ENCODE measurements at places on chromosomes 16 and 17.
A peak's percentile ranks its signal among the peaks of the same experiment; 100 is the strongest.

- DNase-seq = no peak
- peak overlapping the region; percentile 7 for H3K27ac ChIP-seq
- no peaks in the 10 kb centered on the region for H3K27me3 ChIP-seq
- no peaks in the 10 kb centered on the region for H3K36me3 ChIP-seq
Observed at GRCh38 chr16:85391175-85391707, 221.9 kb upstream of the GSE1 start.

DNA sequence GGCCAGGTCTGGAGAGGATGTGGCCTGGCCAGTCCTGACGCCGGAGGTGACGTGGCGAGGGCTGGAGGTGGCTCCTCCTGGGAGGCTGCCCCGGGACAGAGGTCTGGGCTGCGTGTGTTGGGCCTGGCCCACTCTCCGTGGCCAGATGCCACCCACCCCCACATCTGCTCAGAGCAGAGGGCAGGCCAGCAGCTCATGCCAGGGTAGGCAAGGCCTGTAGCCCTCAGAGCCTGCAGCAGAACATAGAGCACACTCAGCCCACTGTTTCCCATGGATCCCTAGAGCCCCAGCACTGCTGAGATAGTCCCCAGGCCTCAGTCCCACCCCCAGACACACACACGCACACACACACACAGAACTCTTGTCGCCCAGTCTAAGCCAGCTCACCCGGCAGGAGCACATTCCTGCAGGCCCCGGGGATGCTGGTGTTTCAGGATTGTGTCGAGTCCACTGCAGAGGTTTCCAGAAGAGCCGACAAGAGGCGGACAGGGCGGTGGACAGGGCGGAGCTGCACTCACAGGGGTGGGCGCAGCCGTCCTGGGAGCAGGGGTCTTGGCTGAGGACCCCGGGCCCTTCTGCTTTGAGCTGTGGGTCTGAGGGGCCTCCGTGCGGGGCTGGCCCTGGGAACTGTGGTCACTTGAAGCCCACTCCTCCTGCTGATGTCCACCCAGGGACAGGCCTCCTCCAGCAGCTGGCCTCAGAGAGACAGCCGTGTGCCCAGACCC is 33.4 kb downstream of the SOX8 start:
- H3K36me3 ChIP-seq = no peaks in the 10 kb centered on the region
- no peak for DNase-seq
- peaks cover 10% of the 10 kb centered on the region for H3K4me1 ChIP-seq
- no peak overlapping the region for H3K27ac ChIP-seq
- no peak overlapping the region for H3K4me3 ChIP-seq

DNA sequence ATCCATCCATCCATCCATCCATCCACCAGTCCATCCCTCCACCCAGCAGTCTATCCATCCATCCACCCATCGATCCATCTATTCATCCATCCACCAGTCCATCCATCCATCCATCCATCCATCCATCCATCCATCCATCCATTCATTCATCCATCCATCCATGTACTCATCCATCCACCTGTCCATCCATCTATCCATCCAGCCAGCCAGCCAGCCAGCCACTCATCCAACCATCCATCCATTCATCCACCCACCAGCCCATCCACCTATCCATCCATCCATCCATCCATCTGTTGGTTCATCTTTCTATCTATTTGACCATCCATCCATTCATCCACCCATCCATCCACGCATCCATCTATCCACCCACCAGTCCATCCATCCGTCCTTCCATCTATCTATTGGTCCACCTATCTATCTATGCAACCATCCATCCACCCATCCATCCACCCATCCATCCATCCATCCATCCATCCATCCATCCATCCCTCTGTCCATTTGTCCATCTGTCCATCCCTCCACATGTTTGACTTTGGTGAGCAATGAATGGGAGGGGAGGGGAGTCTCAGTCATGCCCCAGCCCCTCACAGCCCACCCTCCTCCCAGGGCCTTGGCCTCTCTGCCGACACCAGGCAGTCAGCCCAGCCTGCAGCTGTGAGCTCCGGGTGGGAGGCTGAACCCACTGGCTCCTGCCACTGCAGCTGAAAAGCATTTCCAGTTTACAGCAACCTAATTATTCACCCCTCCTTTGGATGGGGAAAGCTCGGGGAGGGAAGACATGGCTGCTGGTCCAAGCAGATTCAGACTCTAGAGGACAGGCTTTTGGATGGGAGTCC is 38.1 kb upstream of the SSTR5 start:
- no peaks in the 10 kb centered on the region for H3K4me1 ChIP-seq
- no peak overlapping the region for H3K4me3 ChIP-seq

DNA sequence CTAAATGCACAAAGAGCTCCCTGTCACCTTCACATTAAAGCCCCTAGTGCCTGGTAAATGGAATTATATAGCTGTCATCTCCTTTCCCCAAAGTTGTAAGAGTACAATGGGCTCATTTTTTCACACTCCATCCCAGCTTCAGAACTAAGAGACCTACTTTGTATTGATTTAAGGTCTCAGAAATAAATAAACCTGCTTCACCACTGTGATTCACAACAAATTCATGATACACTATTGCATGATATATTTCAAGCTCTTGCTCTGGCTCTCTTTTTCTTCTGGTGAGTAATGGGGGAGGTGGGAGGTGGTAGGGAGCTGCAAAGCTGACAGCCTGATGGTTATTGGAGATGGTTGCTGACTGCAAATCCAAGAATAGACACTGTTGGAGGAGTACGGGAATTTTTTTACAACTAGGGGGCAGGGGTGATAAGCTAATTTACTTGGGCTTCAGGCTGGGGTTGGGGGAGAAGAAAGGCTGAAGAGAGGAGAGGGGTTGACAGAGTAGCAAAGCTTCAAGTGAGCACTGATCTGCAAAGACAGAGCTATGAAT is 189.9 kb downstream of the AATF start:
- no peak overlapping the region for H3K27ac ChIP-seq
- DNase-seq = no peak
- H3K4me3 ChIP-seq = no peak overlapping the region
- no peaks in the 10 kb centered on the region for H3K27me3 ChIP-seq
- H3K4me1 ChIP-seq = peaks cover 10% of the 10 kb centered on the region
- no peaks in the 10 kb centered on the region for H3K36me3 ChIP-seq

GRCh38 chr16:49280105-49280741 is 1.4 kb downstream of the CBLN1 start:
- H3K36me3 ChIP-seq = no peaks in the 10 kb centered on the region
- peaks cover 91% of the 10 kb centered on the region for H3K27me3 ChIP-seq
- DNase-seq = no peak

- H3K27ac ChIP-seq = no peak overlapping the region
- H3K4me1 ChIP-seq = no peaks in the 10 kb centered on the region
- no peaks in the 10 kb centered on the region for H3K36me3 ChIP-seq
- H3K4me3 ChIP-seq = no peak overlapping the region
- H3K27me3 ChIP-seq = no peaks in the 10 kb centered on the region
Observed at GRCh38 chr16:64657316-64658011, 464.4 kb downstream of the CDH11 start.

- no peaks in the 10 kb centered on the region for H3K4me1 ChIP-seq
- no peak overlapping the region for H3K27ac ChIP-seq
- DNase-seq = no peak
- no peak overlapping the region for H3K4me3 ChIP-seq
Observed at GRCh38 chr16:73921295-73921694, 375.3 kb upstream of the PSMD7 start.

DNA sequence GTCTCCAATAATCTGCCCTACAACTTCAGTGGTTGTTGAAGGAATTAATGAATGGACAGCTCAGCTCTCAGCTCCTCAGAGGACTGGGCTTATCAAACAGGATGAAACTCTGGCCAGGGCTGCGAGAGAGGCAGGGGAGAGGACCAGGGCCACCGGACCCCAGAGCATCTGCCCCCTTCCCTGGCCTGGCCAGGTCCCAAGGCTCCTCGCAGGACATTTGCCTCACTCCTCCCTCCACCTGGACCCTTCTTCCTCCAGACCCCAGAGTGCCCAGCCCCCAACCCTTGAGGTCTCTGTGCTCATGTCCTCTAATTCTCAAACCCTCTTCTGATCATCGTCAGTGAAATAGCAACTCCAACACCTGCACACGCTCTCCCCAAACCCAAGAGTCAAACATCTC is 3.7 kb downstream of the CD300C start:
- H3K27me3 ChIP-seq = no peaks in the 10 kb centered on the region
- DNase-seq = no peak
- no peaks in the 10 kb centered on the region for H3K4me1 ChIP-seq
- no peaks in the 10 kb centered on the region for H3K36me3 ChIP-seq
- H3K4me3 ChIP-seq = no peak overlapping the region

GRCh38 chr16:49332589-49333258 is 40.9 kb upstream of the C16orf78 start:
- no peak overlapping the region for H3K4me3 ChIP-seq
- H3K27ac ChIP-seq = no peak overlapping the region
- H3K36me3 ChIP-seq = no peaks in the 10 kb centered on the region
- DNase-seq = no peak
- no peaks in the 10 kb centered on the region for H3K4me1 ChIP-seq

DNA sequence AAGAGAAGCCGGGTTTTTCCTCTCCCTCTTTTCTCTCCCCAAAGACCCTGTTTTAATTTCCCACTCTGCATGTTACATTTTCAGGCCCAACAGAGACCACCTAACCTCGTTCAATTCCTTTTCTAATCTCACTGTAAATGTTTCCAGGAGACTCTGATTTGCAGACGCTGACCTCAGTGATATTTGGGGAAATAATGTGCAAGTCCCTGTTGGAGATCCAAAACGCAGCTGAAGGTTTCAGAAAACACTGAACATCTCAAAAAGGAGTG is 386.6 kb downstream of the NPIPA8 start:
- no peak overlapping the region for H3K27ac ChIP-seq
- no peaks in the 10 kb centered on the region for H3K4me1 ChIP-seq
- no peak for DNase-seq
- no peak overlapping the region for H3K4me3 ChIP-seq

- no peaks in the 10 kb centered on the region for H3K27me3 ChIP-seq
- H3K4me1 ChIP-seq = peaks cover 22% of the 10 kb centered on the region
- H3K27ac ChIP-seq = no peak overlapping the region
- no peaks in the 10 kb centered on the region for H3K36me3 ChIP-seq
- no peak overlapping the region for H3K4me3 ChIP-seq
- DNase-seq = no peak
Observed at GRCh38 chr17:55413825-55414489, 7.7 kb downstream of the MMD start.

DNA sequence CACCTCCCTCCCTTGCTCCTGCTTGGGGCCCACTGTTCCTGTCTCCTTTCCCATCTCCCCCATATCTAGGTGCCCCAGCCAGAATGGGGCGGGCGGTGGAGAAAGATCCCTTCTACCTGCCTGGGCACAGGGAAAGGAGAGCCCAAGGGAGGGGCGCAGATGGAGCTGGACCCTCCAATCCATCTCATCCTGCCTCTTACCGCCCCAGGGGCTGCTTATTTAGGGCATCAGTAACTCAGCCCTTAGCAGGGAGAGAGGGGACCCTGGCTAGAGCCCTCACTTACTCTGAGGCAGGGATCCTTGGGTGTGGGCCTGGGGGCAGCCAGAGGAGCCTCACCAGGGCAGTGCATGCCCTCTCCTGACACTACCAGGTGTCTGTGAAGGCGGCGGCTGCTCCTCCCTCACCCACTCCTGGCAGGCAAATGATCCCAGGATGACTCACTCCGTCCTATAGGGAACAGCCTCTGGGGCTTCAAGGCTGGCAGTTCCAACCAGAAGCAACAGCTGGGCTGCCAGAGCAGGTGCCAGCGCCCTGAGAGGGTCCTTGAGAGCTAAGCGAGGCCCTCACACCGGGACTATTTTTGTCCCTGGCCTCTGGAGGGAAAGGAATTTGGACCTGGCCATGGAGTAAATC is 16.3 kb upstream of the BCAR1 start:
- no peaks in the 10 kb centered on the region for H3K27me3 ChIP-seq
- H3K4me3 ChIP-seq = no peak overlapping the region
- H3K27ac ChIP-seq = peak overlapping the region; percentile 95
- peaks cover 45% of the 10 kb centered on the region for H3K4me1 ChIP-seq

DNA sequence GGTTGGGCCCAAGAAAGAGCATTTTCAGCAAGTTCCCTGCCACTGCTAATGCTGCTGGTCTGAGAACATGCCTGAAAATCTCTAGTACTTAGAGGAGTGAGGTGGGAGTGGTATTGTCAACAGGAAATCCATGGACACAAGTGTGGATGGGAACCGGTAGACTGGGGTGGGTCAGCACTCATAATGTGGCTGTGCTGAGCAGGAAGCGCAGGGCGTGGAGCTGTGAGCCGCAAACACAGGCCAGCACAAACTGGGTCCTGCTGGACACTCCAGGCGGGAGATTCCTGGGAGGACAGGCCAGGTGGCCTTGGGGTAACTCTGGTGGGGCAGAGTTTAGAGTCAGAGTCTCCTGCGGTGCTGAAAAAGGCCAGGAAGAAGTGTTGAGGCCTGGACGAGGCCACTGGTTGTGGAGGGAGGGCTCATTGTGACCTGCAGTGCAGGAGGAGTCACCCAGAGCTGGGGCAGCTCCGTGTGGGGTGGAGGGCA is 62.6 kb downstream of the BANP start:
- H3K4me3 ChIP-seq = no peak overlapping the region
- H3K36me3 ChIP-seq = peaks cover 4% of the 10 kb centered on the region
- no peak for DNase-seq

- H3K27me3 ChIP-seq = no peaks in the 10 kb centered on the region
- H3K27ac ChIP-seq = peak overlapping the region; percentile 73
- H3K36me3 ChIP-seq = no peaks in the 10 kb centered on the region
- peak; percentile 54 for DNase-seq
Observed at GRCh38 chr17:73365906-73366623, 54.3 kb upstream of the CDC42EP4 start.

DNA sequence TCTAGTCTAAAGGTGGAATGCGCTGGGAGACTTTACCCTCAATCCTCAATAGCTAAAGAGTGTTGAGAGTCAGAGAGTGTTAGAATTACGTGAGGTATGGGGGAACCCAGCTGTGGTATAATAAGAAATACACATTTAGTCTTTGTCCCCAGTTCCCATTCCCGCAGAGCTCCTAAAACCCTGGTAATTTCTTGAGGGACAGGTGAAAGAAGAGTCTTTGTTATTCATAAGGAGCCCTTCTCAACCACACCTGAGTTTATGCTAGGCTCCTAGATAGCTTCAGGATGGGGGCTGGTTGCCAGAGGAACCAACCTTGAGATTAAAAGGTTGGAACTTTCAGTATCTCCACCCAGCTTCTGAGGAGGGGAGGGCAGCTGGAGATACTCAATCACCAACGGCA is 5.8 kb downstream of the ZNF18 start:
- no peaks in the 10 kb centered on the region for H3K27me3 ChIP-seq
- DNase-seq = no peak
- H3K36me3 ChIP-seq = peaks cover 40% of the 10 kb centered on the region
- H3K27ac ChIP-seq = no peak overlapping the region
- H3K4me3 ChIP-seq = no peak overlapping the region
- peaks cover 11% of the 10 kb centered on the region for H3K4me1 ChIP-seq

DNA sequence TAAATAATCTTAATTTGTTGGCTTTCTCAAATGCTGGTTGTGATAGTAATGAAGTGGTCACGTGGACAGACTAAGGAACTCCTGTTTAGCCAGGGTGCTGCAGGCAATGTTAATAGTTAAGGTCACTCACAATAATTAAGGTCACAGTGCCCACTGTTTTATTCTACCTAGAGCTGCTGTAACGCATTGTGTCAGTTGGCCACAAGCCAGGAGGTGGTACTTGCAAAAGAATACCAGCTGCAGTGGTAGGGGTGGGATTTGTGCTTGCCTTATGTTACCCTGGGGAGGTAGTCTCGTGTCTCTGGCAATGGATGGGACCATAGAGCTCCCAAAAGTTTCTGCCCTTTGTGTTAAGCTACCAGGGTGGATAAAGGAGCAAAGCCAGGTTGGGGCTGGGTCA is 969.1 kb upstream of the CDH8 start:
- no peak overlapping the region for H3K27ac ChIP-seq
- no peak for DNase-seq
- H3K4me1 ChIP-seq = no peaks in the 10 kb centered on the region

GRCh38 chr16:11734653-11735043 is 8.0 kb downstream of the TXNDC11 start:
- H3K27ac ChIP-seq = peak overlapping the region; percentile 100
- DNase-seq = no peak
- H3K4me3 ChIP-seq = no peak overlapping the region
- peaks cover 66% of the 10 kb centered on the region for H3K36me3 ChIP-seq
- H3K4me1 ChIP-seq = peaks cover 58% of the 10 kb centered on the region

Data from gastrocnemius medialis (tissue), 4 donors.